ENCODE measurements at places on chromosomes 13 and 19.

DNA sequence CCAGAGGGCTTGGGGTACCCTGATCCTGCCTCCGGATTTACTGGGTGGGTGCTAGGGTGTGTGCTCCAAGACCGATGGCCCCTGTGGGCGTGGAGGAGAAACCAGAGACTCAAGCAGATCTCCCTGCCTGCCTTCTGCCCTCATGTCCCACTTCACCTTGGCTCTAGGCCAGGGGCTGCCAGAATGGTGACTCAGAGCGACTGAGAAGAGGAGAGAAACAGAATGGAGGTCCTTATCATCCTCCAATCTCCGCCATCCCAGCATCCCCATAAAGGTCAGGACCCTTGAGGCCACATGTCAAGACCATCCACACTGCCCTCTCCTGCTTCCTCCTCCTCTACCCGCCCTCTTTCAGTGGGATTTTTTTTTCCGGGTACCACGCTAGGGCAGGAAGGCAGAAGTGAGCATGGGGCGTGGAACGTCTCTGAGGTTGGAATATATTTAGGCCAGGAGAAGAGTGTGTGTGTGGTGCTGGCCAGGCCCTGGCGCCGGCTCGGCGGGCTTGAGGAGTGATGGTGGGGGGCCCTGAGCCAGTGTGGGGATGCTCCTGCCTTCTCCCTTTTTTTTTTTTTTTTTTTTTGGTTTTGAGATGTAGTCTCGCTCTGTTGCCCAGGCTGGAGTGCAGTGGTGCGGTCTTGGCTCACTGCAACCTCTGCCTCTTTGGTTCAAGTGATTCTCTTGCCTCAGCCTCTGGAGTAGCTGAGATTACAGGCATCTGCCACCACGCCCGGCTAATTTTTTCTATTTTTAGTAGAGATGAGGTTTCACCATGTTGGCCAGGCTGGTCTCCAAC, 22.3 kb downstream of the IER2 start:
- peak; percentile 44 for DNase-seq
- no peaks in the 10 kb centered on the region for H3K36me3 ChIP-seq
- H3K27me3 ChIP-seq = no peaks in the 10 kb centered on the region
- H3K27ac ChIP-seq = peak overlapping the region; percentile 83
- no peak overlapping the region for H3K4me3 ChIP-seq

GRCh38 chr19:575527-576506, 3.4 kb downstream of the BSG start:
- no peak for DNase-seq
- no peaks in the 10 kb centered on the region for H3K27me3 ChIP-seq

- H3K4me1 ChIP-seq = peaks cover 9% of the 10 kb centered on the region
- H3K36me3 ChIP-seq = no peaks in the 10 kb centered on the region
- no peaks in the 10 kb centered on the region for H3K27me3 ChIP-seq
- no peak overlapping the region for H3K27ac ChIP-seq
These were observed 94.5 kb downstream of the ANKRD10 start for GRCh38 chr13:110820322-110820721.

GRCh38 chr19:32688311-32688710, 3.3 kb upstream of the NUDT19 start:
- DNase-seq = peak; percentile 17
- H3K4me1 ChIP-seq = peaks cover 21% of the 10 kb centered on the region
- no peak overlapping the region for H3K27ac ChIP-seq
- H3K4me3 ChIP-seq = no peak overlapping the region
